ENCODE measurements at places on chromosomes 3 and 15.

- DNase-seq, result no peak
Observed at GRCh38 chr3:16813336-16813735, 71.4 kb upstream of the PLCL2 start.

DNA sequence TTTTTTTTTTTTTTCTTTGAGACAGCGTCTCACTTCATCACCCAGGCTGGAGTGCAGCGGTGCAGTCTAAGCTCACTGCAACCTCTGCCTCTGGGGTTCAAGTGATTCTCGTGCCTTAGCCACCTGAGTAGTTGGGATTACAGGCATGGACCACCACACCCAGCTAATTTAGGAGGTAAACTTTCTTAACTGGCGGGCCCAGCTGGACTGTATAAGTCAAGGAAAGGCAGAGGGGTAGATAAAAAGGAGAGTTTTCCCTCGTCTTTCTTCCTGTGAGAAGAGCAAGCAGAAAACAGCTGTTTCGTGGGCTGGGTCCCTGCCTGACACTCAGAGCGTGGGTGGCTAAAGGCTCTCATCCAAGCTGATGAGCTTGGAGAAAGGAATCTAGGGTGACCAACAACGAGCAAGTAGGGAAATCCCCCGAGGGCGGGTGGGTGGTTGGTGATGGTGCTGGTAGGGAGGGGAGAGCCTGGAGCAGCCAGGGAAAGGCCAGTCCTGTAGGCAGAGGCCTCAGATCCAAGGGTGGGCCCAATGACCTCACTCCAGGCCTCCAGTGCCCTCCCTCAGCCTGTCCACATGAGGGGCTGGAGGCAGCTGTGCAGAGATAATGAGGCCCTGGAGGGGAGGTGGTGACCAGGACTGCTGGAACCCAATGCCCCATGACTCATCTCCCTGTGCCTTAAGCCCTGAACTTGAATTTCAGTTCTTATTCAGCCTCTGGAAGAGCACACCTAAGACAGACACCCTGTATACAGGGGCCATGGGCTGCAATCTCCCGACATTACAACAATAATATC lies 43.1 kb upstream of the LIMD1 start:
- DNase-seq, result peak; percentile 94

GRCh38 chr3:150106740-150107428 lies 136.2 kb upstream of the PFN2 start:
- DNase-seq, result peak; percentile 81

GRCh38 chr3:8678751-8679150 lies 34.2 kb upstream of the SSUH2 start:
- DNase-seq, result no peak

GRCh38 chr3:171895900-171896299 lies 52.8 kb downstream of the TMEM212 start:
- DNase-seq, result no peak

- DNase-seq, result no peak
Observed at GRCh38 chr3:102916532-102916931, 481.7 kb downstream of the ZPLD1 start.

DNA sequence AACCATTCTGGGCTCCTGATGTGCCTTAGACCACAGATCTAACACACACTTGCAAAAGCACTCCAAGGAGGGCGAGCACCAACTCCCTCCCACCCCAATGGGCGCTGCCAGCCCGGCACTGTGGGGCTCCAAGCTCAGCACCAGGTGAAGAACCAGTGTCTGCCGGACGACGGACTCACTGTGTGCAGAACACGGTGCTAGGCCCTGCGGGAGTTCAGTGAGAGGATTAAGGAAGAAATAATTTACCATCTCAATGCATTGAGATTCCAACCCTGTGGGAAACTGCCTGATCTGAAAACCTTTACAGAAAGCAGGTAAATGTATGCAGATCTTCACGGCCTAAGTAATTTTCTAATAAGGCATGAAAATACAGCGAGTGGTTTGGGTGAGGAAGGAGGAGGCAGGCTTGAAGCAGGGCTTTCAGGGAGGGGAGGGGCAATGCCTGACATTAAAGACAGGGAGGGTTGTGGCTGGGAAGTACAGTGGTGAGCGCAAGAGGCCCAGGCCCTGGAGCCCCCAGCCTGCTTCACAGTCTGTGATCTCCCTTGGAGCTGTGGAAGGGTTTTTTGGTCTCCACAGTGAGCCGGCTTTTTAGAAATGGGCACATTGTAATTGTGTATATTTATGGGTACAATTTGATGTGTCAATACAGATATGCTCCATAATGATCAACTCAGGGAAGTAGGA lies 35.6 kb upstream of the CHRNB4 start:
- no peak for DNase-seq

DNA sequence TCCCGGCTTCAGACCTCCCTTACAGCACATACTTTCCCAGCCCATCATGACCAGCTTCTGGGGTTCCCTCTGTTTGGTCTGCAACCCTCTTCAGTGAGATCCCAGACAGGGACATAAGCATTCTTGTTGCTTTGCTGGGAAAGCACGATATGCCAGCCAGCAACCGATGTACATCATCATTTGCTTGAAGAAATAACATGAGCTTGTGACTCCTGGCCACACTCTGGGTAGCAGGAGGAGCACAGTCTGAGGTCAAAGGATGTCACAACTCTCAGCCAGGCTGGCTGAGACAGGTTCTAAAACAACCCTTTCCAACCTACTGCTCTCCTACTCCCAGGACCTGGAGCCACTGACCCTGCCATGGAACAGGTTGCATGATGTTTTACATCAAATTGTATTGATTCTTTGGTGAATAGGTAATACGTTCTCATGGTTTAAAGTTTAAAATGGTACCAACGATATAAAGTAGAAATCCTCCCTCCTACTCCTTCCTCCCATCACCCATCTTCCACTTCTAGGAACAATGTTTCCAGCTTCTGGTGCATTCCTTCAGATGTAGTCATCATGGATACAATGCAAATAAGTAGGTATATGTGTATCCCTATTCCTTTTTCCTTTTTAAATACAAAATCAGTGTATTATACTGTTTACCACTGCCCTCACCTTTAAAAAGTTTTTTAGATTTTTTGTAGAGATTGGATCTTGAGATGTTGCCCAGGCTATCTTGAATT lies 190.3 kb downstream of the OPA1 start:
- DNase-seq, result peak; percentile 73

- no peak for DNase-seq
Observed at GRCh38 chr3:78757731-78758130, 1010.1 kb downstream of the ROBO1 start.

DNA sequence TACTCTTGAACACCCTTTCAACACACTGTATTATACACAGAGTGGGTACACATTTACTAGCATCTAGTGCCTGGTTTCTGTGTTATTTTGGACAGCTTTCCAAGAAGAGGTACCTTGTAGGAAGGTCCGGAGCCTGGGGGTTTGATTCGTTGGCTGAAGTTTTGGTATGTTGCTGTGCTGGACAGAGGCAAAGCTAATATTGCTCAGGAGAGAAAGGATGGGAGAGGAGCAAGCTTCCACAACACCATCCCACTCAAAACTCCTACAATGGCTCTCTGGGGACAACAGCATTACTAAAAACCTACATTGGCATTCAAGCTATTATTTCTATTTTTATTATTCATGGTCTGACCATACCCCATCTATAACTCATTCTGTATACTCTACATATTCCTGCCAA lies 1.1 kb upstream of the LYSMD2 start:
- no peak for DNase-seq

DNA sequence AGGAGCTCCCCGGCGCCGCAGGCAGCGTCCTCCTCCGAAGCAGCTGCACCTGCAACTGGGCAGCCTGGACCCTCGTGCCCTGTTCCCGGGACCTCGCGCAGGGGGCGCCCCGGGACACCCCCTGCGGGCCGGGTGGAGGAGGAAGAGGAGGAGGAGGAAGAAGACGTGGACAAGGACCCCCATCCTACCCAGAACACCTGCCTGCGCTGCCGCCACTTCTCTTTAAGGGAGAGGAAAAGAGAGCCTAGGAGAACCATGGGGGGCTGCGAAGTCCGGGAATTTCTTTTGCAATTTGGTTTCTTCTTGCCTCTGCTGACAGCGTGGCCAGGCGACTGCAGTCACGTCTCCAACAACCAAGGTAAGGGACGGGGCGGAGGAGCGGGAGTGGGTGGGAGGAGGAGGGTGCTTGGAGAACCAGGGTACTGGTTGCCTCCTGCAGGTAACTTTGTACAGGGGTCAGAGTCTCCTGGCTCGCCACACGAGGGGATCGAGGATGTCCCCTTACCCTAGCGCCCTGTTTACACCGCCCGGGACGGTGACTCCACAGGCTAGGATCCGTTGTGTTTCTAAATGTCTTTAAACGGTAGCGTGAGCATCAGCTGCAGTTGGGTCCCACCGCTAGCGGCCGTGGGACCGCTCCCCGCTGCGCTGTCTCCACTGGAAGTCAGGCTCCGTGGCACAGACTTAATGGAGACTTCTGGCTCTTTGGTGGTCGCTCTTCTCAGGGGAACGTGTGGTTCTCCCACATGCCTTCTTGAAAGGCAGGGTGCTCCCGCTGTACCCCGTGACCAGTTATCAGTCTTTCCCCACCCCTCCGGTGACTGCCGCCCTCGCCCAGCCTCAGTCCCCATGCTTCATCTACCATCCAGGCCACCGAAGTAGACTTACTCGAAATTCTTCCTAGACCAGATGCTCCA lies 515 bp downstream of the EPHA6 start:
- DNase-seq, result no peak

DNA sequence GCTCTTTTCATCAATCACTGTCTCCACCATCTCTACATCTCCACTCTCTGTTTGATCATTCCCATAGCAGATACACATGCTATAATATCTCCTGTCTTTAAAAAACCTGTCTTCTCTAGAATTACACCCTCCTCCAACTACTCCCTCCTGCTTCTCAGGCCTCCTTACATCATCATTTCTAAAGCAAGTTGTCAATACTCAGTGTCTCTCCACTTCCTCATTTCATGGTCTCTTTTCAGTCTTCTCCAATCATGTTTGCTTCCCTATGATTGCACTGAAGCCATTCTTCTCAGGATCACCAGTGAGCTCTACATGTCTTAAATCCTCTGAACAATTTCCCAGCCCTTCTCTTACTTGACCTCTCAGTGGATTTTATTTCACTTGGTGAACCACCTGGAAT lies 87.0 kb upstream of the ZNF280D start:
- DNase-seq, result no peak

DNA sequence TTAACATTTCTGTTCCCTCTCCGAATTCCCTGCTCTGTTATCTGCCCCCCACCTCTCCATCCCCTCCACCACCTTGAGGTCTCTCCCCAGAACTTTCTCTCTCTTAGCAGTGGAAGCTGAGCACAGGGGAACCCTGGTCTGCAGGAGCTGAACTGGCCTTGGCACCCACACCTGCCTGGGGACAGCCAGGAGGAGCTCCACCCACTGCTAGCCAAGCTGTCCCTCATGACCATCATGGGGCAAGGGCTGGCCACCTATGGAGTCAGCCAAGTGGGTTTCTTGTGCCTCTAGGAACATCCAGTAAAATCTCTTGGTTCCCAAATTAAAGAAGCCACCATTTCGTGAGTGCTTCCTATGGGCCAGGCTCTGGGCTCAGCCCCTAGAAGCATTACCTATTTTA lies 276.4 kb upstream of the TLE3 start:
- no peak for DNase-seq

- DNase-seq, result peak; percentile 96
Observed at GRCh38 chr15:67127965-67128364, 62.6 kb downstream of the SMAD3 start.

- no peak for DNase-seq
Observed at GRCh38 chr3:141783632-141784031, 20.4 kb downstream of the GRK7 start.

DNA sequence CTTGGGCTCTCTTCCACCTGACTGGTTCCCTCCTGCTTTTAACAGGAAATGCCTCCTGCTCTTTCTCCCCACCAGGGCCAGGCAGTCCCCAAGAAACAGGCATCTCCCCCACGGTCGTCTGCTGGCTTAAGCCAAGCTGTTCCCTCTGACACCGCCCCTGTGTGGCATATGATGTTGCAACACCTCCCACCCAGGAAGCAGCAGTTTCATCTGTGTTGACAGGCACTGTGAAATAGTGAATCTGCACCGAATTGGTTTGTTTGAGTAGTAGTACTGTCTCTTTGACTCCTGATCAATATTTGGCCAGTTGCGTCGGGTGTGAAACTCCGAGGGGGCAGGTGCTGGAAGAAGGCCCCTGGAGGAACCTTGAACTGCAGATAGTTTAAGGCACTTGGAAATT lies 188.8 kb downstream of the FEZF2 start:
- DNase-seq, result no peak

- DNase-seq, result no peak
Observed at GRCh38 chr3:180048103-180048502, 11.4 kb upstream of the PEX5L start.

DNA sequence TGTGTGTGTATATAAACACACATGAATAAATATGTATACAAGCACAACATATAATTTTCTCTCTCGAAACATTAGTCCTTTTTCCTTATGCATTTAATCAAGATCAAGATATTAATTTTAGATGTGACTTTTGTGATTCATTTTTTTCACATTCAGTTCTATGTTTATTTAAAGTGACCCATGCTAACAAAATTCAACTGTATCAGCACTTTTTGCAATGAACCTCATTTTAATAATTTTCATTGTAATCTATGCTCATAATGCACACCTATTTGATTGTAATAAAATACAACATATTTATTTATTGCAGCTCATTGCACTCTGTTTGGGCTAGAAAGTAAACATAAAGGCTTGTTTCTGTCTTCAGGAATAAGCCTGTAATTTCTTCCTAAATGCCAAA lies 586.3 kb downstream of the ROBO2 start:
- no peak for DNase-seq

DNA sequence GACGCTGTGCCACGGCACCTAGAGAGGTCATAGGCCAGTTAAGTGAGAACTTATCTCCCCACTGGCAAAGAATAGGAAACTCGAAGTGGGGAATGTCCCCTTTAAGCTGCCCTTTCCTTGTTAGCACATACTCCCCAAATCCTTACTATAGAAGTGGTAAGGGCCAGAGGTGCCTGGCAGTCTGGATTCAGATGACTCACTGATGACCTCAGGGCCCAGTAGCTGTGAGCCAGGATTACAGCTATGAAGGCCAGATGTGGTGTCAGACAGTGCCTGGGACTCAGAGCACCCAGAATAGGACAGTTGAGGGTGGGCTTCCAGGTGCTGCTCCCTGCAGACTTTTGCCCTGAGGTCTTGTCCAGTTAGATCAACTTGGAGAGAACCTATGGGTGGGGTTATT lies 37.7 kb downstream of the PDIA5 start:
- peak; percentile 44 for DNase-seq

DNA sequence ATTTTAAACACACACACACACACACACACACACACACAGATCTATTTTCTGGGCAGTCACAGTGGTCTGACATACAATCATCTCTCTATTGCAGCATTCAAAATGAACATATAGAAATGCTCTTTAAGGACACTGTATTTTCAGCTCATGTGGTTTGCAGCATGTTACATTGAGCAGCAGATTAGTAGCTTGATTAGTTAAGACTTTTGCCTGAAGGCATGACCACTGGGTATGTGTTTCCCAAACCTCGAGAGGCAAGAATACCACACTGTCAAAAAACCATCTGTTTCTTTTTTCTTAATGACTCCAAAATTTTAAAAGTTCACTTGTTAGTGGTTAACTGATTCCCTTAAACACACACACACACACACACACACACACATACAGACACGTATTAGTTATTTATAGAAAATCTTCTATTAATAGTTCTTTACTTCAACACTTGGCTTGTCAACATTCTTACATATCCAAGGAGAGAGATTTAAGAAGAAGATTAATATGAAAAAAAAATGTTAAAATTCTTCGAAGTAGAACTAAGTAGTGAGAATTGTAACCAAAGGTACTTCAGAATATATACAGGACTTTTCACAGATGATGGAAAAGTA lies 518.2 kb downstream of the CADM2 start:
- DNase-seq, result no peak

Measured in PC-3 (cell line).